ENCODE measurements at places on chromosomes 2 and 18.

DNA sequence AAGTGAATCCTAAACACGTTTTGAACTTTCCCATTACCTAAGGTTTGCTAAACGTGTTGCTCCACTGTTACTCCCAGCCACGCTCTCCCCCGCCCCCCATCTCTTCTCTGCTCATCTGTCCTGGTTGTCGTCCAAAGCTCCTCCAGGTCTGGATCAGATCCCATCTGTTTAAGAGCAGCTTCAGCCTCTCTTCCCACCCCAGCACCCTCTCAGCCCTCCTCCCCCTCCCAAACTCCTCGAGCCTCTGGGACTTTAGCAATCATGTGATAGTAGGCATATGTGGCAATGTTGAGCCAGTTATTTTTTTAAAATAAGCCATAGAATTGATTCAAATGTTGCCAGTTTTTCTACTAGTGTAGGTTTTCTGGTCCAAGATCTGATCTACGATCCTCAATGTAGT lies 20.0 kb upstream of the LPIN1 start:
- no peak for DNase-seq

DNA sequence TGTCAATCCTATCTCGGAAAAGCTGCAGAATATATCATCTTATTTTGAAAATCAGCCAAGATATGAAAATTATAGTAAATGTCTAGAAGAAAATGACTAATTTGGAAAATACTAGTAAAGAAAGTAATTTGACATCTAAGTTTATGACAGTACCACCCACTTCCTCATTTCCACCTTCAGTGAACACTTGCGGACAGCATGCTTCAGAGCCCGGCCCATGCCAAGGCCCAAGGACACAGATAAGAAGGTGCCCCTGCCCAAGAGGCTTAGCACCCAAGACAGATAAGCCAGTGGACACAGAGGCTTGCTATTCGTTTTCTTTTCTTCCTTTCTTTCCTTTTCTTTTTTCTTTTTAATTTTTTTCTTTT lies 4.8 kb upstream of the KCNG2 start:
- DNase-seq = no peak

DNA sequence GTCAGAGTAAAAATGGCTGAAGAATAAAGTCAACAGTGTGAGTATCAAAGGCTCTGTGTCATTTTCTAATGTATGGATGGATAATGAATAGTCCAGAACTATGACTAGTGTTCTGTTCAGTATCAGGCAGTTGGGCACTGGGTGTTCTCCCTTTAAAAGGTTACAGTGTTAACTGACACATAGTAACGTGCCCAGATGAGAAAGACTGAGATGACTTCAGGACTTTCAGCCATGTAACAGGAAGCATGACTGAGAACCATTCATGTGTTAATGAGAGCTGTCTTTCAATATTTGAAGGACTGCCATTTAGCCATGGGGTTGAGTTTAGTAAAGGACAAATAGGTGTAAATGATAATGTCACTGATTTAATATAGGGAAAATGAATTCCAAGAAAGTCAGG lies 187.1 kb downstream of the GULP1 start:
- peak; percentile 50 for DNase-seq

DNA sequence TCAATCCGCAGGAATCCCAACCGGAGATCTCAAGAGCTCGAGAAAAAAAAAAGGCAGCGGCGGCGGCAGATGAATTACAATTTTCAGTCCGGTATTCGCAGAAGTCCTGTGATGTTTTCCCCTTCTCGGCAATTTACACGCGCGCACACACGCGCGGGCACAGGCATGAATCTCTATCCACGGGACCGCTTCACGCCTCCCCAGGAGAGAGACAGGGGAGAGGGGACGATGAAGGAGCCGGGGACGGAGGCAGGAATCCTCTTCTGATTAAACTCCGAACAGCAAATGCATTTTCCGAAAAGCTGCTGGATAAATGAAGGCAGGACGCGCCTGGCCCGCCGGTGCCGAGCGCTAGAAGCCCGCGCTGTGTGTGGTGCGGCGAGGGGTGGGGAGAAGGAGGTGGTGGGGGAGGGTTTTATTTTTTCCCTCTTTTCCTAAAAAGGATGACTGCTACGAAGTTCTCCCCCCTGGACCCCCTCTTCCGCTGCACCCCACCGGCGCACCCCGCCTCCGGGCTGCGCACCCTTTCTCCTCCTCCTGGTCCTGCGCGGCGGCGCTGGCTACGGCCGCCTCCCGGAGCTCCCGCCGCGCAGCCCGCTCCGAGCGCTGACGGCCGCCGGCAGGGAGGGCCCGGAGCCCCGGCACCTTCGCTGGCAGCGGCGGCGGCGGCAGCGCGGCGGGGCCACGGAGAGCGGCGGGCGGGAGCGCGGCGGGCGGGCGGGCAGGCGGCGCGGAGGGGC lies at the start of gene BCL2:
BCL2 (minus strand) TSS at position 387 of the 740 bp plus-strand sequence.
- DNase-seq = no peak

GRCh38 chr2:212912445-212913103 lies 238.8 kb downstream of the IKZF2 start:
- peak; percentile 36 for DNase-seq

DNA sequence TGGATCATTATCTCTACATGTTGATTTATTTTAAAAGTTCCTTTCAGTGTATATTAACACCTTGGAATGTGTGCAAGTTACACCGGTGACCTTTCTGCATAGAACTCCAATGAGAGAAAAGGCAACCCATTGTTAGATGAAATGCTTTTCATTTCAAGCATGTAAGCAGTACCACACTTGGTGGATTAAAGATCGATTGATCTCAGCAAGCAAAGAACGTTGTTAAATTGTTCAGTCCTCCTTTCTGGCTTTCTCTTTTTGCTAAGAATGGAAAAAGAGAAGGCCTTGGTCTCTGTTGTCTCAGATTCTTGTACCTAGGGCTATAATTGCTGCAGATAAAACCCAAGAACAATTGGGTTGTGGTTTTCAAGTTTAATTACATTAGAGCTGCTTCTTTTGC lies 843.0 kb downstream of the DPP10 start:
- no peak for DNase-seq

GRCh38 chr2:1561259-1561658 lies 148.0 kb downstream of the TPO start:
- no peak for DNase-seq

GRCh38 chr2:39281391-39281790 lies 37.6 kb upstream of the CDKL4 start:
- DNase-seq = no peak

All from COLO829 (cell line).